CD4-positive, alpha-beta T cell treated with Interleukin-4 for 1 hour (primary cell): ENCODE measurements at places on chromosomes 5 and 9.

- peak; percentile 81 for DNase-seq
Observed at GRCh38 chr9:127905004-127905728, 5.8 kb upstream of the ST6GALNAC6 start.

DNA sequence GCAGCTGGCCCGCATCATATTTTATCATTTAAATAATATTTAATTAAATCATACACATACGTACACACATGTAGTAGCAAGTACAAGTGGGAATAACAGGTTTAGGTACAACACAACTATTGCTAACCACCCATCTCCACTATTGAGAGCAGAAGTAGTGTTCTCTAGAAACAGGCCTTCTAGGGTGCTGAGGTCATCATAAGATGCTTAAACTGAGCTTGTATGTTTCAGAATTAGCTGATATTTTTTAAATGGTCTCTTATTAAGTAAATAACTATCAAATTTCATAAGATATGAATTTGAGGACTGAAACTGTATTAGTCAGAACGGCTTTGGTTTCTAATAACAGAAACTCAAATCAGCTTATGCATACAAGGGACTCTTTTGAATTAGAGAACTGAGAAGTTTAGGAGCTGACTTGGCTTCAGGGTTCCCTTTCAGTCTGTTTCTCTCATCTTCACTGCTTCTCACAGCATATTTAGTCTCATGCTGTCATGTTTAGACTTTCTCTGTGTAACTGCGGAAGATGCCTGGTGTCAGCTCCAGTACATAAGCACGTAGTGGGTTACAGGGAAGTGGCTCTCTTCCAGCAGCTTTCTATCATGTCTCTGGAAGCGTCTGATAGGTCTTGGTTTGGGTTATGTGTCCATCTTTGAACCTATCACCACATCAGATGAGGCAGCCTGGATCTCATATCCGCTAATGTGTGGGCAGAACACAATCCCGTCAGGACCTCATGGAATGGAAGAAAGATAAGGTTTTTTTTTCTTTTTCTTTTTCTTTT, 25.0 kb upstream of the OCLN start:
- no peak for DNase-seq

DNA sequence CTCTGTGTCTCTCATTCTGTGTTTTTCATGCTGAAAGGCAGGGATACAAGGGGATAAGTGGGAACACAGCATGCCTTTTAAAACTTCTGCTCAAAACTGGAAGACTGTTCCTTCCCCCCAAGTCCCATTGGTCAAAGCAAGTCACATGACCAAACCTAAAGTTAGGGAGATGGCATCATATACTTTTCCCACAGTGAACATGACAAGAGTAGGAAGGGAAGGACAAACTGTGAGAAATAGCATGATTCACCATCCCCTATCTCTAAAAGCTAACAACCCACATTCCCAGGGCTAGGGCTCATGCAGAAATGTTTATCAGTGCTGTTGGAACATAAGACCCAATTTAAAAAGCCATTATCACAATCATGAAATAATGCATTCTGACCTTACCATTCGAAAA, 24.2 kb upstream of the SHISAL2B start:
- no peak for DNase-seq

GRCh38 chr5:171871711-171872110, 86.1 kb downstream of the SMIM23 start:
- DNase-seq = no peak

DNA sequence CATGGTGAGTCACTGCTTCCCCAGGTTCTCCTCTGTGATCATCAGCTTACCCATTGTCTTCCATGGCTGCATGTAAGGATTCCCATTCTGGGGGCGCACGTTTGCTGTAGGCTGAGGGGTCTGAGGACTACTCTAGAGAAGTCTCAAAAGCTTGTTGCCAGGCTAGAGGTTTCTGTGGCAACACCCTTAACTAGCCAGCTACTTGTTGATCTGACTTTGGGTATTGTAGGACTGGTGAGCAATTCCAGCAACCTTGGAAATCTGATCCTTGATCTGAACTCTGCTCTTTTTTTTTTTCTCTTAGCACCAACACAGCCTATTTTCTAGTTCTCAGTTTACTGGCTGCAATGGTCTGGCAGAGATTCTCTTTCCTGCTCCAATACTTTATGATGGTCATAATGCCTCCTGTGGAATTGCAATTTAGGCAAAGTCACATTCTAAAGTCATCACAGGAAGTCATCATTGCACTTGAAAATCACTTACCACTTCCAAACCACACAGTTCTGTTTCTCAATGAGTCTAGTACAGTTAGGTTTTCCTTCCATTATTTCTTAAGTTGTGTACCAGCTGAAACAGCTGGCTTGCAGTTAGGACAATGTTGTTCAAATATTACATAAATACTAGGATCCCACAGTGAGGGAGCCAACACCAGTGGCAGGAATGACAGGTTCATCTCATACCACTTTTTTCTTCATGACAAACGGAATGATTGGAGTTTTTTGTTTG, 110.3 kb downstream of the SLC12A2 start:
- DNase-seq = no peak

- no peak for DNase-seq
Observed at GRCh38 chr9:108397286-108397685, 458.5 kb downstream of the ACTL7B start.

DNA sequence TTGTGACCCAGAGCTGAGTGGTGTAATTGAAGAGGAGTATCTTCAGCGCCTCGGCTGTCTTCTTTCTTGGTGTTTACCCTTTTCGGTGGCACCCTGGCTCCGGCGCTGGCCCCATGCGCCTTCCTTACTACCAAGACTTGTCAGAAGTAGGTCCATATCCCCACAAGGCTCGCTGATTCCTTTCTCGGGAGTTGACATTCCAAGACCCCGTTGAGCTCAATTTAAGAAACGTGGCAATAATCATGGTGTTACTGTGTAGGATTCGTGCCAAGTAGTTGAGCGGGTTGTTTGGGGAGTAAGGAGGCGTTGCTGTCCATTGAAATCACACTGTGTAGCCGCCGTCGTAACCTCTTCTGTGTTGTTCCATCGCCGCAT, 795 bp downstream of the NDUFAF2 start:
- DNase-seq = no peak

DNA sequence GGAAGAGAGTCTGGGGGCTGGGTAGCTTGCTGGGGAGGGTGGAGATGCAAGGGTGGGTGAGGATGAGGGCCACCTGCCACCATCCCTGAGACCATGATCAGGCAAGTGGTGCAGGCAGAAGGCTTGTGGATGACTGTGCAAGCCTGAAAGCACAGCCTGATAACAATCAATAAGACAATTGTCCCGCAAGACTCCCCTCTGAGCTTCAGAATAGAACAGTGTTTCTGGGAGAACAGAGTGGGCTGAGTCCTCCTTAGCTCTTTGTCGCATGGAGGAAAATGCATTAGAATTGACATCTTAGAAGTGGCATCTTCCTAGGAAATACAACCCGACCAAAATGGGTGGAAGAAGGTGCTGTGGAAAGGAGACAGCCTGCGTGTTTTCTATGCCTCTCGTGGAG, 6.6 kb downstream of the GADD45G start:
- DNase-seq = no peak

- DNase-seq = no peak
Observed at GRCh38 chr5:74686962-74687751, 2.1 kb downstream of the HEXB start.

DNA sequence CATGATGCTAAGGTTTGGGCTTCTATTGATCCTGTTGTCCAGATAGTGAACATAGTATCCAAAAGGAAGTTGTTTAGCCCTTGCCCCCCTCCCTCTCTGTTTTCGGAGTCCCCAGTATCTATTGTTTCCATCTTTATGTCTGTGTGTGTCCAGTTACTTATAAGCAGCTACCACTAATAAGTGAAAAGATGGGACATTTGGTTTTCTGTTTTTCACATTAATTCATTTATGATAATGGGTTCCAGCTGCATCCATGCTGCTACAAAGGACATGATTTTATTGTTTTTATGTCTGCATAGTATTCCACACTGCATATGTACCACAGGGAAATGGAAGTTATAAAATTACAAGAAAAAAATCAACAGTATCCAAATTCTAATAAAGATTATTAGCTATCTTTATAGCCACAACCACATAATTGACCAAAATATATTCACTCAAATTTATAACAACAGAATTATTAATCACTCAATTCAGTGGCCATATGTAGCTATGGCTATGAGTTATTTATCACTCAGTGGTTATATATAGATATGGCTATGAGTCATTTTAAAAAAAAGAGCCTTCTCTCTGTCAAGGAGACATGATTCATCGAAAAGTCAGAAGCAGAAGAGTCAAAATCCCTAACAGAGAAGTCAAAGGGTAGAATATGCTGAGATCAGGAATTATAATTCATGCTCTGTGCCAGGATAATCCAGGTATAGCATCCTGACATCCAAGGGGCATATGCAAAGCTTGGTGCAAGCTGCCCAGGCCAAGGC, 367.5 kb downstream of the DEPDC1B start:
- no peak for DNase-seq

DNA sequence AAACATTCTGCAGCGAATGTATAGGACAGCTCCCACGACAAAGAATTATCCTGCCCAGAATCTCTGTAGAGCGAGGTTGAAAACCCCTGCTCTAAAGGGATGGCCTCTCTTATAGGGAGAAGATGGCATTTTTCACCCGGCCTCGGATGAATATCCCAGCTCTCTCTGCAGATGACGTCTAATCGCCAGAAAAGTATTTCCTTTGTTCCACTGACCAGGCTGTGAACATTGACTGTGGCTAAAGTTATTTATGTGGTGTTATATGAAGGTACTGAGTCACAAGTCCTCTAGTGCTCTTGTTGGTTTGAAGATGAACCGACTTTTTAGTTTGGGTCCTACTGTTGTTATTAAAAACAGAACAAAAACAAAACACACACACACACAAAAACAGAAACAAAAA, 17.4 kb upstream of the RARS1 start:
- DNase-seq = no peak

DNA sequence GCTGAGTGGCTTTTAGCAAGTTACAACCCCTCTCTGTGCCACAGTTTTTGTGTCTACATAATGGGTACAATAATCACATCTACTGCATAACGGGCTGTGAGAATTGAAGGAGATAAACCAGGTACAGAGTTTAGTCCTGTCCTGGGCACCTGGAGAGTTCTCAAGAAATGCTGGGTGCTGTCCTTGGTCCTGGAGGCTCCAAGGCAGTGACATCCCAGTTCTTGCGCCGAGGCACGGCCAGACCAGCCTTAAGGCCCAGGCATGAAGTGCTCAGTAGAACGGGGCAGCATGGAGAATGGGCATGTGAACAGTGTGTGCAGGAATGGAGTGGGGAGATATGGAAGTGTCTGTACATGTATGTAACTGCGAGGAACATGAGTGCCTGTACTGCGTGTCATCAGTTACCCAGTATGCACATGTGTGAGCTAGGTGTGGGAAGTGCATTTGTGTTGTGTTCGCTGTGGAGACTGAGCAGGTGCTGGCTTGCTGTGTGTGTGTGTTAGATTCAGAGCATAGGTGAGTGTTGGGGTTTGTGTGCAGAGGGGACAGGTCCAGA, 6.3 kb upstream of the UNC5A start:
- no peak for DNase-seq

- no peak for DNase-seq
Observed at GRCh38 chr9:137610944-137611343, 5.5 kb downstream of the ARRDC1 start.

DNA sequence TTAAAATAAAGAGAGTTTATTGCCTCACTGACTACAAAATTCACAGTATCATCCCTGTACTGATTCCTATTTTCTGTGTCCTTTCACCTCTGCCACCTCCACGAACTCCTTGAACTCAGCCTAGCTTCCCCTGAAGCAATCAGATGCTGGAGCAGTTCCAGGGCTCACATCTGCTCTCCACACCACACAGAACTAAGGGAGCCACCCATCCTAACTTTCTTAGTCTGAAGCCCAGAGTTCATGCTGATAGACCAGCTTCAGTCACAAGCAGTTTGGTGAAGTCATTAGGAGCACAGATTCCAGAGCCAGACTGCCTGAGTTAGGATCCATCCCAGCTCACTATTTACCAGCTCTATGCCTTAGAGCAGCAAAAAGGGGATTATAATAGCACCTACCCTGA, 15.6 kb upstream of the EPB41L4A start:
- no peak for DNase-seq

- DNase-seq = peak; percentile 72
Observed at GRCh38 chr5:175696139-175696854, 38.4 kb downstream of the HRH2 start.

- no peak for DNase-seq
Observed at GRCh38 chr9:116124472-116125040, 29.0 kb upstream of the PAPPA start.

- DNase-seq = no peak
Observed at GRCh38 chr5:1709171-1709803, 90.3 kb downstream of the MRPL36 start.

- DNase-seq = no peak
Observed at GRCh38 chr5:14767053-14767452, 102.5 kb downstream of the OTULIN start.

- DNase-seq = no peak
Observed at GRCh38 chr5:14469551-14470377, 111.8 kb upstream of the OTULINL start.

GRCh38 chr5:74082512-74083055, 456.6 kb downstream of the ARHGEF28 start:
- no peak for DNase-seq

GRCh38 chr9:136544964-136545691, 720 bp downstream of the NOTCH1 start:
- DNase-seq = peak; percentile 28

- DNase-seq = no peak
Observed at GRCh38 chr5:115459855-115460341, 84.7 kb downstream of the FEM1C start.

- no peak for DNase-seq
Observed at GRCh38 chr5:135279328-135279727, 119.7 kb downstream of the MACROH2A1 start.

DNA sequence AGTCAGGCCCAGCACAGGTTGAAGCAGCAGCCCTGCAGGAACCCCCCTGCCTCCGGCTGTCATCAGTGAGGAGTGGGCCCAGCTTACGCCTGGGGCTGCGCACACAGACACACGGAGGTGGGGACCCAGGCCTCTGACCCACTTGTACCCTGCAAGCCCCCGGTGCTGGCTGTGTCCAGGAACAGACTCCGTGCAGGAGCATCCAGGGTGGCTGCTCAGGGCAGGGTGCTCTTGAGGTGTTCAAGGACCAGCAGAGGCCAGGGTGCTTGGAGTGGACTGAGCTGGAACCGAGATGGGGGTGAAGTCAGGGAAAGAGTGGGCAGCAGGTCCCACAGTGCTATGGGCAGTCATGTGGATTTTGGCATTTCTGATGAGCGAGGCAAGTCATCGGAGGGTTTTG, 199.5 kb downstream of the CACNA1B start:
- no peak for DNase-seq

- DNase-seq = no peak
Observed at GRCh38 chr5:93894601-93895354, 153.4 kb upstream of the POU5F2 start.
